ENCODE measurements at places on chromosomes 3 and 15.

- no peak for DNase-seq
These were observed 1476.9 kb downstream of the SI start for GRCh38 chr3:163601426-163601825.

- no peak for DNase-seq
These were observed 38.3 kb upstream of the INO80 start for GRCh38 chr15:41154412-41154811.

GRCh38 chr3:170021083-170021482 is 16.7 kb upstream of the GPR160 start:
- no peak for DNase-seq

- no peak for DNase-seq
These were observed 142.7 kb downstream of the ALDH1A2 start for GRCh38 chr15:57922776-57923175.

Measured in stimulated activated CD8-positive, alpha-beta memory T cell treated with anti-CD3 and anti-CD28 coated beads, Interleukin-12 subunit alpha, Interleukin-12 subunit beta, amount 100 ng/mL, for 1 hour (primary cell).